ENCODE measurements at places on chromosomes 4 and X. TPM values are rescaled to one million over a fixed set of nuclear protein-coding genes. Genes with fewer than 3 reads are reported as not detected.

The DCAF8L2 gene
- total RNA-seq = not detected

DNA sequence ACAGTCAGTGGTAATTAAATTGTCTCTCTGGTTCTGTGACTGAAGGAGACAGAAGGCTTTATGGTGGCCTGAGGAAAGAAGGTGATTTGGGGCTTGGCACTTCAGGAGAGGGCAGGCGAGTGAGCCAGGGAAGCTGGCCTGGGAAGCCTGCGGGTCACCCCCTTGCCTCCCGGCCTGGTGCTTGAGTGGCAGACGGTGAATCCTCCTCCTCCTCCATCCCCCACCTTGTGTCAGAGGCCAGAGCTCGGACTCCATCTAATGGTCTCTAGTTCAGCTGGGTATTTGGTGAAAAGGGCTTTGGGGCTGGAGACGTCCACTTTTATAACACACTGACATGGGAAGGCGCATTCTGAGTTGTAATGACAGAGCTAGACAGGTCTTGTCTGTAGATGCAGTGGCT lies 8.7 kb downstream of the TMEM187 start:
- H3K27me3 ChIP-seq = no peaks in the 10 kb centered on the region
- DNase-seq = no peak
- H3K36me3 ChIP-seq = no peaks in the 10 kb centered on the region
- no peak overlapping the region for H3K27ac ChIP-seq
- H3K4me1 ChIP-seq = no peaks in the 10 kb centered on the region

- no peaks in the 10 kb centered on the region for H3K36me3 ChIP-seq
- H3K4me1 ChIP-seq = no peaks in the 10 kb centered on the region
- H3K27me3 ChIP-seq = no peaks in the 10 kb centered on the region
- no peak overlapping the region for H3K4me3 ChIP-seq
These were observed 680.3 kb upstream of the DIAPH2 start for GRCh38 chrX:96004386-96004785.

DNA sequence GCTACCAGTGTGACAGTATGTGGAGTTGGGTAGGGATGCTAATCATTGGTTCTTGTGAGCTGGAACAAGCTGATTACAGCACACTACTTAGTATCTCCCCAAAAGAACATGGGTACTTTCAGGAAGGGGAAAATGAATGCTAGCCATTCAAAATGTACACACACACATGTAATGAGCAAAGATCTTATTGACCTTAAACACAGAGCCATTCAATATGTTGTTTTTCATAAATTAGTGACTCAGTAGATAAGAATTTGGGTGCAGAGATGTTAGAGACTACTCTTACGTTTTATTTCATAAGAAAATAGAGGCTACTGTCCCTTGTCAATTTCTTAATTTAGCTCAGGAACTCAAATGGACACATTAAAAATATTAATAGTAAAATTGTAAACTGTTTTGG lies 509.5 kb upstream of the ATOH1 start:
- H3K4me1 ChIP-seq = no peaks in the 10 kb centered on the region
- H3K27ac ChIP-seq = no peak overlapping the region
- H3K36me3 ChIP-seq = no peaks in the 10 kb centered on the region

The TGIF2LX gene
- not detected for total RNA-seq

The PPP2R2C gene
- total RNA-seq = 5.7 TPM
